ENCODE measurements at places on chromosomes 4 and X. TPM values are rescaled to one million over a fixed set of nuclear protein-coding genes. Genes with fewer than 3 reads are reported as not detected.

The IBSP gene
- polyA plus RNA-seq: not detected

The ADH1C gene
- polyA plus RNA-seq: 0.23 TPM

The ARL9 gene
- not detected for polyA plus RNA-seq

The FAM114A1 gene
- polyA plus RNA-seq: 3.1 TPM

The TSPAN5 gene
- polyA plus RNA-seq: 0.09 TPM

The NALF2 gene
- polyA plus RNA-seq: not detected

The UGT2B15 gene
- not detected for polyA plus RNA-seq

The SPANXN1 gene
- not detected for polyA plus RNA-seq

The C4orf51 gene
- not detected for polyA plus RNA-seq

The SSX1 gene
- polyA plus RNA-seq: not detected

Measured in GM12878 (cell line).